ENCODE measurements at places on chromosomes 12 and 14. TPM values are rescaled to one million over a fixed set of nuclear protein-coding genes. Genes with fewer than 3 reads are reported as not detected.

- no peak overlapping the region for H3K4me3 ChIP-seq
- DNase-seq = no peak
- no peaks in the 10 kb centered on the region for H3K27me3 ChIP-seq
- H3K27ac ChIP-seq = no peak overlapping the region
- H3K4me1 ChIP-seq = peaks cover 43% of the 10 kb centered on the region
These were observed 84.9 kb downstream of the NCOR2 start for GRCh38 chr12:124482567-124482893.

CELA1 gene
- total RNA-seq = not detected

DNA sequence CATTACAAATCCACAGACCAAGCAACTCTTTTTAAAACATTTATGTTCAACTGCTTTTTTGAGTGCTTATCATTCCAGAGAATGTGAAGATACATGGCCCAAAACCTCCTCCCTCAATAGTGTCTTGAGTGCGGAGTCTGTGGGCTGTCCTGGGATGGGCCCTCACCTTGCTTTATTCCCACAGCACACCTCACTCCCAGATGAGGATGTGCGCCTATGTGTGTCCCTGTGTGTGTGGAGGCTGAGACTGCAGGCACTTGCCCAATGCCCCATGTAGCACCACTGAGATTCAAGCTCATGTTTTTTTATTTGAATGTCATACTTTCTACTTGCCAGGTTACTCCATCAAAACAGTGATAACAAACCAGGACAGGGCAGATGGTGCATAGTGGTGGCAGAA lies 291.7 kb downstream of the CACNA1C start:
- no peak overlapping the region for H3K27ac ChIP-seq
- H3K27me3 ChIP-seq = no peaks in the 10 kb centered on the region
- H3K4me3 ChIP-seq = no peak overlapping the region
- no peak for DNase-seq
- H3K4me1 ChIP-seq = peaks cover 3% of the 10 kb centered on the region
- no peaks in the 10 kb centered on the region for H3K36me3 ChIP-seq

PARP2 gene
- 29.5 TPM for total RNA-seq

DNA sequence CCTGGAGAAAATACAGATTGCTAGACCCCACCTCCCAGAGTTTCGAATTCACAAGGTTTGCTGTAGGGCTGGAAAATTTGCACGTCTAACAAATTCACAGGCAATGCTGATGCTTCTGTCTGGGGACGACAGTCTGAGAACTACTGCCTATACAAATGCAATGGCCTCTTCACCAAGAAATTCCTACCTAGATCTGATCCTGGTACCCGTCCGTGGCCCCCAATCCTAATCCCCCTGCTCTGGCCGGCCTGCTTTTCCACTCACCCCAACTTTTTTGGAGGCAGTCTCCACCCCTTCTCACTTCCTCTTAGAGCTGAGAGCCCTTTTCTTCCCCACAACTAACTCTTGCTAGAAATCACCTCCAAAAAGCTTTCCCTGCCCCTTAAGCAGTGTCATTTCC lies 3.1 kb upstream of the SSH1 start:
- no peak overlapping the region for H3K4me3 ChIP-seq
- no peak for DNase-seq
